ENCODE measurements at places on chromosomes 11 and 22.

DNA sequence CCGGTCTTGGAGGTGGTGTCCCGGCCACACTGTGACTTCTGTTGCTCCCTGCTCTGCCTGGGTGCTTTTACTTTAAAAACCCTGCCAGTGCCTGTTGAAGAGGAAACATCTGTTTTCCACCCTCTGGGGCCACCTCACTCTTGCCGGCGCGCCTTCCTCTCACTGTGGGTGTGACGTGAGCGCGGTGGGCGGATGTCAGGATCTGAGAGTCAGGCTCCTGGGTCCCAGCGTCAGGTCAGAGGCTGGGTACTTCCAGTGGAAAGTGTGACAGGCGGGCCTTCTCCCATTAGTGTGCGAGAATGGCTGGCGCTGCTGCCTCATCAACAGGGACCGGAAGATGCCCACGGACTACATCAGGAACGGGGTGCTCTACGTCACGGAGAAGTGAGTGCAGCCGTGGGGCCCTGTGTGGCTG lies 54.2 kb downstream of the GRAMD4 start:
- DNase-seq = no peak

DNA sequence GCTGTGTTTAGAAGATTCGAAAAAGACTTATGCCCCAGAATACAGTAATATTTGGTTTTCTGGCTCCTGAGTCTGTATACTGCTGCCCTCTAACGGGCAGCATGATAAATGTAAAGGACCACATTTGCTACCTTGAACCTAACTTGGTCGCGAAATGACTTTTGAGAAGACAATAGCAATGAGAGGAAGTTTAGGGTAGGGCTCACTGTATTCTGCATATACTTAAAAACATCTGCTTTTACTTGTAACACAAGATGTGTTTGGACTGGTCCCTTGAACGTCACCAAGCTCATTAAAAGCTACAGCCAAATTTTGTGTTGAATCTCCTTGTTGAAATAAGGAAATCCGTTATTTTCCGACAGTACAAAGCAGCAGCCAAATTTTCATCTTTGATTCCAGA lies 309.1 kb downstream of the SWAP70 start:
- no peak for DNase-seq

GRCh38 chr11:28011813-28012212 lies 96.1 kb downstream of the KIF18A start:
- no peak for DNase-seq

DNA sequence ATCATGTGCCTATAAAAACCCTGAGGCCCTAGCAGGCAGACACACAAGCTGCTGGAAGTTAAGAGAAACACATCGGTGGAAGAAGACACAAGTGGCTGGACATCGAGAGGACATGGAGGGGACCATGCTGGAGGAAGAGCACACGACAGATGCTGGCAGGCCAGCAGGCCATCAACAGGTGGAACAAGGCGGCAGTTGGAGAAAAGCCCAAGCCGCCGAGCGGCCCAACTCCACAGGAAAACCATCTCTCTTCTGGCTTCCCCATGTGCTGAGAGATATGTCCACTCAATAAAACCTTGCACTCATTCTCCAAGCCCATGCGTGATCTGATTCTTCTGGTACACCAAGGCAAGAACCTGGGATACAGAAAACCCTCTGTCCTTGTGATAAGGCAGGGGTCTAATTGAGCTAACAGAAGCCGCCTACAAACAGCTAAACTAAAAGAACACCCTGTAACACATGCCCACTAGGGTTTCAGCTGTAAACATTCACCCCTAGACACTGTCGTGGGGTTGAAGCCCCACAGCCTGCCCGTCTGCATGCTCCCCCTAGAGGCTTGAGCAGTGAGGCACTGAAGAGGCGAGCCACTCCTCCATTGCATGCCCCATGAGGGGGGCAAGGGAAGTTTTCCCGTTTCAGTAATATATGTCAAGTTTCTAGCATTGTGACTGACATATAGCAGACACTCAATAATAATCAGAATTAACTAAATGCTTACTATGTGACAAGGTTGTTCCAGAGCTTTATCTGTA lies 39.0 kb upstream of the MMP20 start:
- DNase-seq = no peak

DNA sequence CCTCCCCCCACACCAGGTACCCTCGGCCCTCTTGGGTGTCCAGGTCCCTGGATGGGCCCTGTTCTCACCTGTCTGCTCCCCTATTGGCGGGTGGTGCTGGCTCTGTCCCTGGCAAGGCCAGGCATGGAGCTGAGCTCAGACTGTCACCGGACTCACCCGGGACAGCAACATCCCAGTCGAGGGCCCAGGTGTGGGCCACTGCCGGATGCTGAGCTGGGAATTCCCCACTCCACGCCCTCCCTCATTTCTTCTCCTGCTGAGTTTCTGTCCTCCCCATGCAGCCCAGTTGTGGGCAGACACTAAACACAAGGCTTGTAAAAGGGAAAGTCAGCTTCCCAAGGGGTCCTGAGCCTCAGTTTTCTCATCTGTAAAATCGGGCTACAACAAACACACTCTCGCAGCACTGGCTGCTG lies 2.0 kb upstream of the AP5B1 start:
- no peak for DNase-seq

DNA sequence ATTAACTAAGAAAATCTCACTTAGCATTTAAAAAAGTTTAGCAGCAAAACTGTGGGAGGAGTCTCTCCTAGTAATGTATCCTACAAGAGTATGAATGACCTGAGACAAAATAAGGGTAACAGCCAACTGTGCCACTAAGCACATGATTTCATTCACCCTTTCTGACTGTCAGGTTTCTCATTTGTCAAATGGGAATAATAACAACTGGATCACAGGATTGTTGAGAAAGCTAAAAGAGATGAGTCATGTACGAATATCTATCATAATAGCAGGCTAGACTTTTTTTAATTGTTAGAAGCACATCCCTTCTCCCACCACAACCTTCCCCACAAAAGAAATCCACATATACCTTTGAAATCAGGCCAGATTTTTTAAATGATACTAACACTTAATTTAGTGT lies 39.5 kb downstream of the MTMR2 start:
- DNase-seq = no peak
